Activated T-helper 2 cell treated with anti-CD3 and anti-CD28 coated beads, Interferon-gamma antibody, Interleukin-2, Interleukin-4, amounts not matched to agents 10 μg/mL and 5 μg/mL and 100 μg/mL, durations not matched to agents 14 hours and 24 hours and 36 hours (primary cell): ENCODE measurements at places on chromosomes 12 and 14. TPM values are rescaled to one million over a fixed set of nuclear protein-coding genes. Genes with fewer than 3 reads are reported as not detected.

SMIM41 gene
- total RNA-seq = 0.14 and 0.16 TPM in 2 replicates

ZNF705A gene
- total RNA-seq = not detected in 2 replicates

DNA sequence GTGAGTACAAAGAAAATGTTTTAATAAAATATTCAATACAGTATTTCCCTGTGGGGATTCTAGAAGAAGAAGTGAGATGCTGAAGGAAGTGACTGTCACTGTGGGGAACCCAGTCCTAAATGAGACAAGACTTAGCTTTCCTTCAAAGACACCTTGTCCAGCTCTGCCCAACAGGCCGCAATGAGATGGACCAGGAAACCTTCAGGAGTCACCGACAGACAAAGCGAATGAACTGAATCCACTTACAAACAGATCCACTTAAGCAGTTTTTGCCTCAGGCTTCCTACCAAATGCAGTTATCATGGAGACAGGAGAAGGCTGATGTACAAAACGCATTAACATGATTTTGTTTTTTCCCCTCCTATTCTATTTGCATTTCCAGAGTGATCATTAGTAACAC, 9.6 kb downstream of the KCNJ8 start:
- H3K4me3 ChIP-seq = no peak overlapping the region

DNA sequence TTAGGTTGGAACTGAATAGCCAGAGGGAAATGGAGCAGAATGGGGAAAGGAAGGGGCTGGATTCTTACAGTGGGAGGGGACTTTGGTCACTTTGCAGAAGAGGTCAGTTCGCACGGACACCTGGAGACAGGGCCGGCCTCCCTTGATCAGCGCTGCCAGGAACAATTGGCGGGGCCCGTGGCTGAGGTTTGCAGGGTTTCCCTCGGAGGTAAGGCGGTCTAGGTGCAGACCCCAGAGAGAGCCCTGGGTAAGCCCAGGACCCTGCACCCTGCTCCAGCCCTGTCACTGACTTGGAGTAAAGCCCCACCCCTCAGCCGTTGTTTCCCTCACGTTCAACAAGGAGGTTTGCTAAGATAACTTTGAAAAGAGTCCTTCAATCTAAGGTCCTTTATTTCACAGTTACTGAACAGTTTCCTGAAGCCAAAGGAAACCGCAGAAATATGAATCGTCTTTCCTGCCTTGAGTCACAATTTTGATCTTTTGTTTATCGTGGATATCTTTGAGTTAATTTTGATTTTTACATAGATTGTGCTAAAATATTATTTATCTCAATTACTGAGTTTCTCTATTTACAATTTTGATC, 231.4 kb upstream of the RTL1 start:
- no peaks in the 10 kb centered on the region for H3K36me3 ChIP-seq
- H3K27ac ChIP-seq = no peak overlapping the region
- peaks cover 6% of the 10 kb centered on the region for H3K4me1 ChIP-seq
- peaks cover 3% of the 10 kb centered on the region for H3K27me3 ChIP-seq

DNA sequence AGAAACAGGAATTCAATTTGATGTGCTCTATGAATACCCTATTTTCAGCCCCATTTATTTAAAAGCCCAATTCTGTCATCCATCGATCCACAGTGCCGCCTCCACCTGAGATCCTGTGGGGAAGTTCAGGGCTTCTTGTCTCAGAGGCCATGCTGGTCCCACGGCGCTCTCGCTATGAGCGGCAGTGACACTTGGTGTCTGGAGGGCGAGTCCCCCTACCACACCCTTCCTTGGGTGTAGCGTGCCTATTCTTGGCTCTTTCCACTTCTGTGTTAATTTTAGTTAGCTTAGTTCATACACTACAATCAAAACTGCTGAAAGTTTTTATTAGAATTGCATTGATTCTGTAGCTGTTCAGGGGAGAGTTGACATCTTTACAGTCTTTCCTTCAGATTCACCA, 73.8 kb downstream of the DDX51 start:
- peaks cover 63% of the 10 kb centered on the region for H3K36me3 ChIP-seq
- no peak overlapping the region for H3K4me3 ChIP-seq
- no peaks in the 10 kb centered on the region for H3K27me3 ChIP-seq
- peaks cover 16% of the 10 kb centered on the region for H3K4me1 ChIP-seq
- no peak for DNase-seq
